Astrocyte (in vitro differentiated cells and primary cell): ENCODE measurements at places on chromosomes 7 and 10.

- no peak overlapping the region for H3K27ac ChIP-seq
- peaks cover 4% of the 10 kb centered on the region for H3K4me1 ChIP-seq
- no peak overlapping the region for H3K4me3 ChIP-seq
- no peaks in the 10 kb centered on the region for H3K27me3 ChIP-seq
- no peaks in the 10 kb centered on the region for H3K36me3 ChIP-seq
These were observed 16.3 kb downstream of the YAE1 start for GRCh38 chr7:39582536-39582935.

DNA sequence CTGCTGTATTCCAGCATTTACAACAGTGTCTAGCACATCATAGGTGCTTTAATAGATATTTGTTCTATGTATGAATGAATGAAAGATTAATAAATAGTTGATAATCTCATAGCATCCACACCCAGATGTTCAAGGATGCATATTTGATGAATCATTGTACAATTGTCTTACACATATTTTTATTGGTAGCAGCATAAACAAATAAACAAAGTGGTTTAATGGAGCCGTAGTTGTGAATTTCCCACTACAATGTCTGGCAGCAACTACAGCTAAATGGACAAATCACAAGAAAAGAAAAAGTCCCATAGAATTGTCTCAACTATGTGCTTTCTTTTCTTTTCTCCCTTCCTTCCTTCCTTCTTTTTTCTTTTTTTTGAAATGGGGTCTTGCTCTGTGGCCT lies 150.8 kb downstream of the NRP1 start:
- no peak overlapping the region for H3K27ac ChIP-seq
- H3K4me3 ChIP-seq = no peak overlapping the region
- peaks cover 37% of the 10 kb centered on the region for H3K36me3 ChIP-seq

- no peak overlapping the region for H3K4me3 ChIP-seq
- H3K4me1 ChIP-seq = peaks cover 27% of the 10 kb centered on the region
- peak; percentile 85 for DNase-seq
- H3K27me3 ChIP-seq = no peaks in the 10 kb centered on the region
- H3K27ac ChIP-seq = peak overlapping the region; percentile 80
These were observed 20.6 kb upstream of the RHOBTB1 start for GRCh38 chr10:60964257-60965235.

DNA sequence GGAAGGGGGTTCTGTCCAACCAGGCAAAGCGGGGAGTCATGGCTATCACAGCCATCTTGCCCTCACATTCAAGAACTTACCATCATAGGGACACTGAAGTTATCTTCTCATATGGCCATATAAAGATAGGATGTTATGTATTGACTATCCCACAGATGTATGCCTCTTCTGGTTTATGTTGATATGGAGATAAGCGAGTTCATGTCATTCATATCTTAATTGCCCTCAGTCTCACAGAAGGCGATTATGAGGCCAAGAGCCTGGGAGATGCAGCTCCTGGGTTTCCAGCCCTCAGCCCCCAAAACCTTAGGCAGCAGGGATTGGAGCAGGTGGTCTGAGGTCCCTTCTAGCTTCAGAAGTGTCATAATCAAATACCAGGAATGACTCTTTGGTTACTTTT lies 8.5 kb upstream of the ANKRD61 start:
- H3K27ac ChIP-seq = no peak overlapping the region
- H3K4me3 ChIP-seq = no peak overlapping the region
- DNase-seq = no peak
- H3K4me1 ChIP-seq = no peaks in the 10 kb centered on the region

DNA sequence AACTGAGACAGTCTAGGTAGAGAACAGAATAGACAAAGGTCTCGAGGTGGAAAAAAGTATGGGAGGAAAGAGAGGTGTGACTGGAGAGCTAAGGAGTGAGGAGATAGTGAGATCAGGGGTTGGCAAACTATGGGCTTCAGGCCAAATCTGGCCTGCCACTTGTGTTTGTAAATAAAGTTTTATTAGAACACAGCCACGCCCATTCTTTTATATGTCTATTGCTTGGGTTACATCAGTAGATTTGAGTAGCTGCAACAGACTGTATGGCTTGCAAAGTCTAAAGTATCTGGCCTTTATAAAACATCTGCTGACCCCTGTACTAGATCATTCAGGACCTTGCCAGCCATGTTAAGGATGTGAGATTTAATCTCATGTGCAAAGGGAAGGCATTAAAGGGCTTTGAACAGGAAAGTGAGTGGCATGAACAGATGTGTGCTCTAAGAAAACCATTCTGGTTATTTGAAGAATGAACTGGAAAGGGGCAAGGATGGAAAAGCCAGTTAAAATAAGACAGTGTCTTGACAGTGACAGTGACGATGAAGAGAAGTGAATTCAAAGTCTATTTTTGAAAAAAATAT lies 240.3 kb downstream of the RNLS start:
- H3K4me1 ChIP-seq = no peaks in the 10 kb centered on the region
- no peaks in the 10 kb centered on the region for H3K36me3 ChIP-seq
- H3K4me3 ChIP-seq = no peak overlapping the region
- H3K27ac ChIP-seq = no peak overlapping the region
- no peaks in the 10 kb centered on the region for H3K27me3 ChIP-seq

DNA sequence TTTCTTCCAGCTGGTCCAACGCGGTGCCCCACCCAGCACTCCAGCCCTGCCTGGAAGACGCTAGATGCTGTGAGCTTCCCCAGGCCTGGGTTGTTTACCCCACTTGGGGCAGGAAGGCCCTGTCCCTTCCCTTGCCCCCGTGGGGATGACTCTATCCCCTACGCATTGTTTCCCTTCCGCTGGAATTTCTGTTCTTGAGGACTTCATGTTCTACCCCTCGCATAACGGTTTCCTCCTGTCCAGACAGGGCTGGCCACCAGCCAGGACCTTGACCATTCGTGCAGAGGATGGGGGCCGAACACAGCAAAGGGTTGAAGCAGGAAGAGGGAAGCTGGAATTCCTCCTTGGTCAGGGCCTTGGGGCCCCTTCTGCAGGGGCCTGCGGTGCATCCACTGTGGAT lies 14.7 kb upstream of the SERPINE1 start:
- no peak overlapping the region for H3K4me3 ChIP-seq
- no peaks in the 10 kb centered on the region for H3K36me3 ChIP-seq
- DNase-seq = peak; percentile 54
- H3K4me1 ChIP-seq = peaks cover 40% of the 10 kb centered on the region
- H3K27ac ChIP-seq = peak overlapping the region; percentile 68
- no peaks in the 10 kb centered on the region for H3K27me3 ChIP-seq

DNA sequence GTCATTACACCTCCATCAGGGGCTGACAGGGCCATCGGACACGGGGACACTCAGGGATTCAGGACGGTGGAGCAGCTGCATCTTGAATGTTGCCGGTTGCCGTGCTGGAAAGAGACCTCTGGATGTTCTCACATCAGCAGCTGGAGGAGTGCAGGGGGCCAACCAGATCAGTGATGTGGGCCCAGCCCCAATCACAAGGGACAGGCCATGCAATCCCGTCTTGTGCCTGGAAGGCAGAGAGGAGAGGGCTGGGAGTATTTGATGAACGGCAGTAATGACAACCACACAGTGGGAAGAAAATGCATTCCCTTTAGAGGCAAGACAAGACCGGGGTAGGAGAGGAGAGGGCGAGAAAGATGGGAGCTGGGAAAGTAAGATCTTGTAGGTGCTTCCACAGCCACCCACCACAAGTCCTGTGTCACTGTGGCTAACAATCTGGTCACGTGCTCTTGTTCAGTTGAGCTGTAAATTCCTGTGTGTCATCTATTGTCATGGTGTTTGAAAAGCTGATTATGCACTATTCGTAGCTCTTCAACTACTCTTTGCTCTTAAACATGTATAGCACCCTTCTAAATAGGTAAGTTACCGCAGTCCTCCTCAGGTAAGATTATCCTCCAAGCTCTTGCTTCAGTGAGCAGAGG lies 85.9 kb upstream of the LEP start:
- H3K4me1 ChIP-seq = no peaks in the 10 kb centered on the region
- DNase-seq = no peak
- no peak overlapping the region for H3K27ac ChIP-seq

DNA sequence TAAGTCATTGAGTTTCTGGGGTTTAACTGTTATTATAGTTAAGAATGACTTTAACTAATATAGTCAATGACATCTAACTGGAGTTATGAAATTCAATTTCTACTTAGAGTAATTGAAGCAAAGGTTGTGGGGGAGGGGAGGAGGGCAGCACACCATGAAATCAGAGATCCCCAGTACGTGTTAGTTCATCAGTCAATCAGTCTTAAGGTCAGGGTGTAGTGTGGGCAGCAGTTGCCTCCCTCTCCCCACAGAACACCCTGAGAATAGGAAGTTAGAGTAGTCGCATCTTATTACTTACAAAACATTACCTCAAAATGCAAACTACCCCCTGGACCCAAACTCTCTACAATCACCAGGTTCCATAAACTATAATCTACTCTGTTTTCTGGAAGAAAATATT lies 7.0 kb upstream of the HPS1 start:
- H3K27me3 ChIP-seq = no peaks in the 10 kb centered on the region
- no peaks in the 10 kb centered on the region for H3K4me1 ChIP-seq
- no peak overlapping the region for H3K4me3 ChIP-seq
- no peaks in the 10 kb centered on the region for H3K36me3 ChIP-seq
- H3K27ac ChIP-seq = no peak overlapping the region
- DNase-seq = no peak

DNA sequence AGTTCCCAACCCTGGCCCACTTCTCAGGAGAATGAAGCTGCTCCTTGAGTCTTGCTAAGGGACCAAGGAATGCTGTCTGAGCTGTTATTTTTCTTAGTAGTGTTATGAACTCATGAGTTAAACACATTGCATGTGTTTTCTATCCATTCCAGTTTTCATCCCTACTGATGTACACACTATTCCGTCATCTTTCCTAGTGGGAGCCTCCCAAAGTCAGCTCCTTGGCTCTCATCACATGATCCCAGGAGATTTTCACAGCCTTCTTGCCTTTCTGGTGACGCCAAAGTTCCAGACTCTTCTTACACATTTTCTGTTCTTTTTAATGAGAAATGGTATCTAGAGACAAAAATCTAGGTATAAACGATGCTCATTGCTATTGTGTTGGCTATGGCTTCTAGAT lies 8.4 kb upstream of the C10orf71 start:
- DNase-seq = no peak
- no peak overlapping the region for H3K27ac ChIP-seq
- H3K4me1 ChIP-seq = no peaks in the 10 kb centered on the region
- H3K4me3 ChIP-seq = no peak overlapping the region

GRCh38 chr10:69318867-69319727 lies 40.8 kb downstream of the HK1 start:
- H3K4me3 ChIP-seq = peak overlapping the region; percentile 89
- peak overlapping the region; percentile 83 for H3K27ac ChIP-seq
- peak; percentile 48 for DNase-seq
- no peaks in the 10 kb centered on the region for H3K36me3 ChIP-seq
